ENCODE measurements at places on chromosomes 2 and 18. TPM values are rescaled to one million over a fixed set of nuclear protein-coding genes. Genes with fewer than 3 reads are reported as not detected.

GRCh38 chr18:26544451-26544850, 3.9 kb downstream of the KCTD1 start:
- DNase-seq: no peak

The CFAP53 gene
- total RNA-seq: 0.26 TPM

The ARL5A gene
- total RNA-seq: 66.6 TPM

The SOX11 gene
- total RNA-seq: not detected

DNA sequence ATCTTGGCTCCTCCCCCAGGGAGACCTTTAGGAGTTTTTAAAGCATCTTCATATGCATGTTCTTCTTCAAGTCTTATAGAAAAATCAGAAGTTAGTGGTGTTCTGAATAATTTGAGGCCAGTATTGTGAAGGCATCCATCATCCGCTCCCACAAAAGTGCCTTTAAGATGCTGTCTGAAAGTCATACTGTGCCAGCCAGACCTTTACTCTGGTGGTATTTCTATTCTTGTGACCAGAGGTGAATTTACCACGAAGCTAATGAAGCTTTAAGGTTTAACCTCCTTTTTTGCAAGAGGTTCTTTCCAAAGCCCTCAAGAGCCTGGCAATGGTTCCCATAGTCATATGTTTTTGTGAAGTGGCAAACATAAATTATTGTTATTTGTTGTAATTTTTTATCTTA, 54.3 kb downstream of the SLC40A1 start:
- DNase-seq: no peak

DNA sequence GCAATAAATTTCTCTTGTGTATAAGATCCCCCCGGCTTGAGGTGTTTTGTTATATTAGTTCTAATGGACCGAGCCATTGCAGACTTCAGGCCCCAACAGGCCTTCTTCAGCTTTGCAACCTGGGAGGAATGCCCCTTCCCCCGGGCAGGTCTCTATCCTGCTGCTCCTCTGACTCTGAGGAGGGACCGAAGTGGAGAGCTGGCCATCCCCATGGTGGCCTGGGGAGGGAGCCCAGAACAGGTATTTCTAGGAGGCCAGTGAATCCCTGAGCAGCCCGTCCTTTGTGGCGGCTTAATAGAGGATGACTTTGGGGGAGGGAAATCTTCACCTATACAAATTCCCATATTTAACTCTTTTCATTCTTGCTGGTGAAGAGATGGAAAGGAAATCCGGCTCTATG, 715.8 kb upstream of the SOX11 start:
- no peak for DNase-seq

GRCh38 chr2:223920109-223920508, 25.0 kb downstream of the WDFY1 start:
- no peak for DNase-seq

The ATP8B1 gene
- 20.8 TPM for total RNA-seq

DNA sequence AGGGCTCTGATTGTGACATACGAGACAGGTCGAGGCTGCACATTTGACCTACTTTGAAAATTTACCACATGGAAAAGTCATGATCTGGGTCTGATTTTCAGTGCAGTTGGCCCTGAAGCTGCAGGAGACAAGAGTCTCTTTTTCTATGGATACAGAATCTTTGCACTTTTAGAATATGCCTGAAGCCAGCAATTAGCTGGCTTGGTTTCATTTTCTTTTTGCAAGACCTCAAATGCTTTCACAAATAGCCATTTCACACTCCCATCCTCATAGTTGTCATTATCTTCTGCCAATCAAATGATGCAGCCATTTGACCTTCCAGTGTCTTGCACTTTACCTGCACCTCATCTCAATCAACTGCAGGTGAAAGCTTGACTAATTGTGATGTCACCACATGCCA, 59.0 kb downstream of the GPR39 start:
- DNase-seq: no peak

DNA sequence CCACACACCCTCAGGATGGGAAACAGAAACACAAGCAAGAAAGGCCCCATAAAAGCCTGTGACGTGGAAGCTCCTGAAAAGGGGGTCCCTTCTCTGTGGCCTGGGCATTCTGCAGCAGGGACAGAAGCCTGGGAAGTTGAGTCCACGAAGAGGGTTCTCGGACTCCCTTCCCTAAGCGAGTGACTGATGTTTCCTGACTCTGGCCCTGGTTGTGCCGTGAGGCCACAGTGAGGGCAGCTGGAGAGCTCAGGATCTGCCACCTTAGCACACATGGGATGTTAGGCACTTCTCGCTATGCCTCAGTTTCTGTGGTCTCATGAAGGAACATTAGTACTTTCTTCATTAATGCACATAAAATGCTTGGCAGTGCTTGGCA, 87.2 kb upstream of the ZFP36L2 start:
- no peak for DNase-seq

GRCh38 chr2:181954538-181954883, 31.1 kb upstream of the PPP1R1C start:
- DNase-seq: no peak

The SIX3 gene
- not detected for total RNA-seq

- peak; percentile 23 for DNase-seq
Measured at GRCh38 chr2:54834721-54835120, 111.3 kb downstream of the EML6 start.

GRCh38 chr18:54086046-54086802, 138.2 kb downstream of the MBD2 start:
- no peak for DNase-seq

DNA sequence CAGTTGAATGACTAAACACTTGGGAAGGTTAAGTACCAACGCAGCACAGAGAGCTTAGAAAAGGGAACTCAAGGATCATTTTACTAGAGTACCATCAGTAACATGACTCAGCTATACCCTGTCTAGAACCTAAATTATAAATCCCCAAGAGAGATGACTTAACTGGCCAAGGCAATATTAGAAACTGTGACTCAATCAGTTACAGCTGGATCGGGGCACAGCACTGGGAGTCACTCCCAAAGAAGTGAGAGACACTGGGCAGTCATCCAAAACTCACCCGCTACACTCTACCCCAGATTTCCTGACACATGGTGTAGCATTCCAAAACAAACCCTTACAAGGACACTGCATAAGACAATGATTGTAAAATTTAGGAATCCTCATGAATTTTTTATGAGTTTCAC, 17.7 kb downstream of the IWS1 start:
- DNase-seq: peak; percentile 99

DNA sequence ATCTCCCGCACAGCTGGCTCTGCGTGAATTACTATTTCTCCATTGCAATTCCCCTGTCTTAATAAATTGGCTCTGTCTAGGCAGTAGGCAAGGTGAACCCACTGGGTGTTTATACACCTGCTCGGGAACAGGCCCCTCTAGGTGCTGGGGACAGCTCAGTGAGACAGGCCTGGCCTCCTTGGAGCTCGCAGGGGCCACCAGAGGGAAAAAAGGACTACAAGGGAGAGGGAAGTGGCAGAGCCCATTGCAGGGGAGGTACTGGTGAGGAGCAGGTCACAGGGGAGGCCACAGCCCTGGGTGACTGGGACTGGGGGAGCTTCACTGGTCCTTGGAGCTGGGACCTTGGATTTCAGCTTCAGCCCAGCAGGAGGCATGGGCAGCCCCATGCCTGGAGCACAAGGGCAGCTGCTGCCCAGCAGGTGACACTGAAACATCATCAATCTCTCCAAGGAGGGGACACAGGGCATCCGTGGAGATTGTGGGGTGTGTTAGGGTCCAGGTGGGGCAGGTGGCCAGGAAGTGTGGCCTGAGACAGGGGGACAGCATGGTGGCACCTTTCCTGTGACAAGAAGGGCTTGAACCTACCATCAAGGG, 31.2 kb downstream of the NGEF start:
- no peak for DNase-seq

The MAPK4 gene
- not detected for total RNA-seq

The ASIC4 gene
- 0.53 TPM for total RNA-seq

GRCh38 chr2:222738809-222739208, 67.4 kb downstream of the MOGAT1 start:
- no peak for DNase-seq

The GPR45 gene
- not detected for total RNA-seq

DNA sequence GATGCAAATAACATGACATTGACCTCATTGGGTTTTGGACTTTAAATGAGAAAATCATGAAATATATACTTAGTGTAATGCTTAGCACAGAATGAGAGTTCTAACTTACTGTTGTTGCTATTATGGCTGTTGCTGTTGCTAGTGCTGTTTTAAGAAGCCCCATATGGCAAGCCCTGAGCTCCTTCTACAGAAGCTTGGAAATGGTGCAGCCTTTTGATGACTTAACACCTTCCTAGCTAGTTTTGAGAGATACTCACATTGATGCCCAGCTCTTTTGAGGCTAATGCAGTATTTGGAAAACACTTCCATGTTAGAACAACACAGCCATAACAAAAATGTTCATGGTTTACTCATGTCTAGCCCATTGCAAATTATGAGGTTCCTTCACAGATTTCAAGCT, 30.9 kb downstream of the OSR1 start:
- DNase-seq: no peak

- peak; percentile 48 for DNase-seq
Measured at GRCh38 chr18:26777351-26778053, 88.0 kb downstream of the AQP4 start.

GRCh38 chr2:39411181-39411944, 25.7 kb downstream of the MAP4K3 start:
- DNase-seq: peak; percentile 96

DNA sequence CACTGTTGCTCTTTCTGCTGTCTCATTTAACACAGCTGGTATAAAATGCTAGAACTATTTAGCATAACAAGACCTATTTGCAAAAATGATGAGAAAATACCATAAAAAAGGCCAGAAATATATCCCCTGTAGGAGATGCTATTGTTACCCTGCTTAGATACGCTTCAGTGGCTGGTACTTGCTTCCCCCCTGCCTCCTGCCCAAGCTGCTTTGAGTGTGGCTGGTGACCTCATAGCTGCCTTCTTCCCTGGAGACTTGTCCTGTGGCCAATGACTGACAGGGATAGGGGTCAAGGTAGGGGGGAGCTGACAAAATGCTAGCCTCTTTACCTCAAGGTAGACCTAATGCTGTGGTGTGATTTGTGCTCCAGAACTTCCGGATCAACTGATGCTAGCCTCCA, 150.2 kb upstream of the ZEB2 start:
- DNase-seq: no peak

DNA sequence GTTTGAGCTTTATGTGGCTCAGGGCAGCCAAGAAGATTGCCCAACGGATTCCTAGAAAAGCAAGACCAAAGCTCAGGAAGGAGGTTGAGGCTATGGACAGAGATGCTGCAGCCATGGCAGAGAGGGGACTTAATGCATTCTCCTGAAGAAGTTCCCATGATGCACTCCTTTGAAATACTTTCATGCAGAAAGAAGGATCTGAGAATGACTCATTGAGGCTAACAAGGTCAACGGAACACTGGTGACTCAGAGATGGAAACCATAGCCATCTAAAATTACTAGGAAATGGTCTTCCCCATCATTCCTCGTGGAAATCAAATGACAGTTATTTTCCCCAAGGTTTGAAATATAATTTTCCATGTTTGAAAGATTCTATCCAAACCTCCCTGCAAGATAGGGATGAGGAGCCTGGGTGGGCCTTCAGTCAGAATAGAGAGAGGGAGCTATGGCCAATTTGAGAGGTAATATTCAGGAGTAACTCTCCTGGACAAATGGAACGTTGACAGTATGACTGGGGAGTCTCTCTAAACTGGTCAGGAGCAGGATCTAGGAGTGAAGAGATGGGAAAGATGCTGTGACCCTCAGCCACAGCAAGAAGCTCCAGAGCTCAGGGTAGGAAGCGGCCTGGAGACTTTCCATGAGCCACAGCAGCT, 63.0 kb downstream of the REEP1 start:
- DNase-seq: peak; percentile 71

DNA sequence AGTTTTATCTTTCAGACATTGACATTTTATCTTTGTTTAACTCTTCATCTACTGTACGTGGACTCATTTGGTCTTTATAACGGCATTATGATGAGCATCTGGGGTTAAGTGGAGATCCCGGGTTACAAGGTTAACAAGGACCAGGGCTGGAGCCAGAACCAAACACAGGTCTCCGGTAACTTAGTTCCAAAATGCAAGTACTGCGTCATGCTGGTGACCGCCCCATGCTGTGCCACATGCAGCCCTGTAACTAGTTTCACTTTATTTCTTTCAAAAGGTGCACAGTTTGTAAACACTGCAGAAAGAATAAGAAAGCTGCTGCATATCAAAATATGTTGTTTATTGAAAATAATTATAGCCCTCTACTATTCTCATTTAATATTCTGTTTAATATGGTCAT, 3.1 kb downstream of the SLC5A7 start:
- DNase-seq: no peak

- DNase-seq: no peak
Measured at GRCh38 chr2:142495141-142495540, 364.3 kb upstream of the LRP1B start.

DNA sequence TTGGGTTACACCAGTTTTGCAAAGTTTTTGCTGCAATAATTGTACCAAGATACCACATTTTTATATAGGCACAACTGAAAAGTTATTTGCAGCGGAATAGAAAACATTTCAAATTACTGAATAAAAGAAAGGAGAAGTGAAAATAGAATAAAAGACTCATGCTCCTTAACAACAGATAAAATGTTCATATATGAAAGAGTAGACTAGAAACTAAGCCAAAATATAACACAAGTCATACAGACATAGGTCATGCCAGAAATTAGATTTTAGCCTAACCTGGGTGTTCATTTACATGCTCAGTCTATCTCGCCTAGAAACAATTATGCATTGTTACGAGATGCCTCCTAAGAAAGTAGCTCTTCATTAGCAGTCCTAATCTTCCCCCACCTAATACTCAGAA, 16.4 kb upstream of the MAP3K20 start:
- no peak for DNase-seq

GRCh38 chr2:182522405-182522896, 95.6 kb upstream of the PDE1A start:
- no peak for DNase-seq

The INPP5D gene
- 24.1 TPM for total RNA-seq

- DNase-seq: no peak
Measured at GRCh38 chr2:219020604-219021365, 20.5 kb downstream of the CFAP65 start.

The LOXL3 gene
- total RNA-seq: 0.13 TPM

- peak; percentile 67 for DNase-seq
Measured at GRCh38 chr2:44244135-44244871, 31.0 kb upstream of the SLC3A1 start.

DNA sequence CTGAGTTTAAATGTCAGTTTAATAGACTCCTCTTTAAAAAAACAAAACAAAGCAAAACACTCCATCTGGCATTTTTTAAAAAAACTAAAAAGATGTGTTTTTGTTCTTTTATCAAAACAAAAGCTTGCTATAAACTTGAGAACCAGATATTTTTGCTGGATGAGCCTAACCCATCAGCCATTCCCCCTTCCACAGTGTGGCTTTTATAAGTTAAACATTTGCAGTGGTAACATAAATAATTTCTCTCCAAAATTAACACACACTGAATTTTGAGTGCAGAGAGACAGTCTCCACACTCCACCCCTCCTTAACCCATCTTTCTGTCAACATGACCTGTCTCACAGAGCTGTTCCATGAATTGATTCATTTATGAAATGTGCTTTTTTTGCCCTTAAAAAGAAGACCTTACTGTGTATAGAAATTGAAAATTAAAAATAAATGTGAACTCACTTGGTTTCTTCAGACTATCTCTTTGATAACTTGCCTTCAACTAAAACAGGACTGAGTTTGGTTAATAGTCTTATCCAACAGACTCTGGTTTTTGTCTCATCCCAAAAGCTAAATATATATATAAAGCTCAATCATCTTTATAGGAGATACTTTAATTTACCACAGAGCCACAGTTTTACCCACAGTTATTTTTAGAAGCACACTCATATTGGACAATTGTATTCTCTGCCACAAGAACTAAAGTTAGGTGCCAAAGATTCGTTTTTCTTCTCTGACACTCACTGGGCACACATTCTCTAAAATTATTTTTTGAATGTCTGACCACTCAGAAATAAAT, 64.8 kb upstream of the STK39 start:
- no peak for DNase-seq

The RNF144A gene
- 0.13 TPM for total RNA-seq
